ENCODE measurements at places on chromosomes 5 and 9.

- DNase-seq: no peak
These were observed 315.2 kb downstream of the PSAT1 start for GRCh38 chr9:78612091-78612490.

DNA sequence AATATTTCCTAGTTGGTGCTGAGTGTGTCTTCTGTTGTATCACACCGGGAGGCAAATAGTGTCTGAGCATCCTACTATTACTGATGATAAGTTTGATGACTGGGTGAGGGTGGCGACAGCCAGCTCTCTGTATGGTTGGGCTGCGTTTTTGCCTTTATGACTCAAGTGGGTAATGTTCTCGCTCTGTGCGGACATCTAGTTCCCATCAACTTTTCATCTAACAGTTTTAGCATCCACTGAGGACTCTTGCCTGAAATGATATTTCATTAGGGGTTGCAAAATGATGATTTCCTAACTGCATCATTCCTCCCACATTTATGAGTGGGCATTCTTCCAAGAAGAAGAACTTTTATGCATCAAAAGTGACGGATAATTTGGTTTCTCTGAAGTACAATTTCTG is 26.5 kb downstream of the HMCN2 start:
- no peak for DNase-seq

DNA sequence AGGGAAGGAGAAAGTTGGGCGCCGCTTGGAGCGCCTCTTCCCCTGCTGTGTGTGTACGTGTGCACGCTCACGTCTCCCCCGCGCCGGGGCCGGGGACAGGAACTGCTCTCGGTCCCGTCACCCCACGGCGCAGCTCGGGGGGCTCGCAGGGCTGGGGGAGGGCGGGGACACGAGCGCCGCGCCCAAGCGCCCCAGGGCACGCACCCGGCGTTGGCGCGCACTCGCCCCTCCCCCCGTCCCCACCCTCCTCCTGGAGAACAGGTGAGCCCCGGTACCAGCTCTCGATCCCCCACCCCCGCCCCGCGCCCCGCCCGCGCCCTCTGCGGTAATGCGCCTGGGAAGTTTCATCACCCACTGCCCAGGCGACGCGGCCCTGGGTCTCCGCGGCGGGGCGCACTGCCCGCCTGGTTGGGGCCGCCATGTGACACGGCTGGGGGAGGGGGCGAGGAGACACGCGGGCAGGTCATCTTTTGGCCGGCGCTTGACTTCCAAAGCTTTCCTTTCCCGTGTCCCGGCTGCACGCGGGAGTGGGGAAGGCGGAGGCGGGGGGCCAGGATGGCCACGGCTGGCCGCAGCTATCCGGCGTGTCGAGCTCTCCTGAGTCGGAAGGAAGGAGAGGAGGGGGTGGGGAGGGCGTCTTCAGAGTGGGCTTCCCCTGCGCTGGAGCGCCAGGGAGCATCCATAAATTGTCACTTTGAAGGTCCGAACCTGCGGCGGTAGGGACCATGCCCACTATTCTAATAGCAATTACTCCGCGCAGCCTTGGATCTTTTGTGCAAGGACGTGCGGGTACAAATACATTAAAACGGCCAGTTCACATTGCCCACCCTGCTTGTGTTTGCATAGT is 1.5 kb upstream of the STC2 start:
- no peak for DNase-seq

- DNase-seq: no peak
These were observed 27.8 kb downstream of the RECK start for GRCh38 chr9:36064448-36065037.

DNA sequence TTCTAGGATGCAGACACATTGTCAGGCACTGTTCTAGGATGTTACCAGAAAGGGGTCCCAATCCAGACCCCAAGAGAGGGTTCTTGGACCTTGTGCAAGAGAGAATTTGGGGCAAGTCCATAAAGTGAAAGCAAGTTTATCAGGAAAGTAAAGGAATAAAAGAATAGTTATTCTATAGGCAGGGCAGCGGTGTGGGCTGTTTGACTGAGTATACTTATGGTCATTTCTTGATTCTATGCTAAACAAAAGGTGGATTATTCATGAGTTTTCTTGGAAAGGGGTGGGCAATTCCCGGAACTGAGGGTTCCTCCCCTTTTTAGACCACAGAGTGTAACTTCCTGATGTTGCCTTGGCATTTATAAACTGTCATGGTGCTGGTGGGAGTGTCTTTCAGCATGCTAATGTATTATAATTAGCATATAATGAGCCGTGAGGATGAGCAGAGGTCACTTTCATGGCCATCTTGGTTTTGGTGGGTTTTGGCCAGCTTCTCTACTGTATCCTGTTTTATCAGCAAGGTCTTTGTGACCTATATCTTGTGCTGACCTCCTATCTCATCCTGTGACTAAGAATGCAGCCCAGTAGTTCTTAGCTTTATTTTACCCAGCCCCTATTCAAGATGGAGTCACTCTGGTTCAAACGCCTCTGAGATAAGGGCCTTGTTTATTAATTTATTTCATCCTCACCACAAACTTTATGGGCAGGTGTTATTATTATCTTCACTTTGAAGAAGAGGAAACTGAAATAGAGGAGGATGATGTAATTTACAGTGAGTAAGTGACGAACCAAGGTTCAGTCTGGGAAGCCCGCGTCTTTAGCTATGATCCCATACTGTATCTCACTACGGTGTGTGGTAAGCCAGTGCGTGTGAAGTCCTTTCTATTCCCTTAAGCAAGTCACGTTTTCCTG is 186.0 kb upstream of the KLF4 start:
- DNase-seq: no peak

DNA sequence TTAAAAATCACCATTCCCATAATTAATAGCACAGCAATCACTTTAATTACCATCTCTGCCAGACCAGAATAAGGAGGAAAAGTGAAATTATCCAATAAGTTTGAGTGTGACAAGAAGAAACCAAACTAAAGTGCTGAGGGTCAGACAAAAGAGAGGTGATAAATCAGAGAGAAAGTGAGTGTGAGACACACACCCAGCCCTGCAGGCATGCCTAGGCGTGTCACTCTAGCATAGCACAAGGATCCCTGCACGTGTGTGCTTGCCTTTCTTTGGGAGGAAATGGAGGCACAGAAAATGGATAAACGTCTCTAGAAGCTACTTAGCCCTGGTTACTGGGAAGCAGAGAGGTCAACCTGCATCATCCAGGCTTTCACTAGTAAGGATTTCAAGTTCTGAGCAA is 56.2 kb downstream of the SEMA6A start:
- DNase-seq: no peak

DNA sequence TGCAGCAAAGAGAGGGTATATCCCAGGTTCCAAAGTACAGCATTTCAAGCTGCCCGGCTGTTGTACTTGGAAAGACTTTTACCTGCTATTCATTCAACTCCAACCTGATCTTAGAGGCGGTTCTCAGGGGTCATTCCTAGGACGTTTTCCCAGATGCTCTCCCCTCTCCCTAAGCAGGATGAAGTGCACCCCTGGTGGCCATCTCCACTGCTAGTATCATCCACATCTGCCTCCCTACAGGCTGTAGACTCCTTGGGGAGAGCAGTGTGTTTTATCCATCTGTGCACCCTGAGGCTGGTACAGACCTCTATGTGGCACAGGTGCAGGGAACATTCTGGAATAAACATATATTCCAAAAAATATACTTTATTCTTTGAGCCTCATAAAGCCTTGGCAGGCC is 56.8 kb downstream of the PTPN3 start:
- no peak for DNase-seq

DNA sequence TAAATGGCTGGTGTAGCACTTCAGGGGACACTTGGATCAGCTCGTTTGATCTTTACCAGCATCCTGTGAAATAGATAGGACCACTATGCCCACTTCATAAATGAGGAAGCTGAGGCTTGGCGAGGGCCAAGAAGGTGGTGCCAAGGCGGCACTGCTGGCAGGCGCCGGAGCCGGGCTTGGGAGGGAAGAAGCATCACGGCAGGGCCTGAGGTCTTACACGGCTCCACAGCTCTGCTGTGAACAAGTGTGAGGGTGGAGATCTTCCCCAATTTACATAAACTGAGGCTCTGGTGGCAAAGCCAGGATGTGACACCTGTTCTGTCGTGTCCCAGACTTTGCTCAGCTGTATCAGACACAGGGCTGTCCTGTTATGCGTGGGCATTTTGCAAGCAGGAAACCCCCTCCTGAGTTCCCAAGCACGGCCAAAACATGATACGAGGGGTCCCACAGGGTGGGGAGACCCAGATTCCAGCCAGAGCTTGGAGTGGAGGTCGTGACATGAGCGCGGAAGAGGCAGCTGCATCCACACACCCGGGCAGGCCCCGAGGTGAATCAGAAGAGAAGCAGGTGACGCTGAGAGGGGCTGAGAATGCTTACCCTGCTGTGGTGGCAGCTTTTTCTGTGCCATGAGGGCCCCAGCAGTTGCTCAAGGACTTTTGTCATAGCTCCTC is 117.5 kb upstream of the BOD1 start:
- DNase-seq: no peak

DNA sequence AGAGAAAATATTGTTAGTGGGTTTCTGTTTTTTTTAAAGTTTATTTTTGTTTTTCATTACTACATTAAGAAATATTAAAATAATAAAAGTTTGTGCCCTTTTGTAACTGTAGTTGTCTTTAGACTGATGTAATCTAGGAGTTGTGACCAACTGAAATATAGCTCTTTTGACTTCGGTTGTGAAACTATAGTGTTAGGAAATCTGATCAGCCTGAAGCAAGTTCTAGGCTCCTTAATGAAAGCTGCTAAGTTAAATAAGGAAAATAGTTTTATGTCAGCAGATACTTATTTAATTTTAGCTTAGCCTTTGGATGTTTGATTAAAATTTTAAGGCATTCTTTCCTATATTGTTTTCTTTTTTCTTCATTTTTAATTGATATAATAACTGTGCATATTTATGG is 14.2 kb downstream of the AP3S1 start:
- DNase-seq: no peak

GRCh38 chr9:88164850-88165249 is 26.6 kb upstream of the SPATA31C2 start:
- DNase-seq: no peak

DNA sequence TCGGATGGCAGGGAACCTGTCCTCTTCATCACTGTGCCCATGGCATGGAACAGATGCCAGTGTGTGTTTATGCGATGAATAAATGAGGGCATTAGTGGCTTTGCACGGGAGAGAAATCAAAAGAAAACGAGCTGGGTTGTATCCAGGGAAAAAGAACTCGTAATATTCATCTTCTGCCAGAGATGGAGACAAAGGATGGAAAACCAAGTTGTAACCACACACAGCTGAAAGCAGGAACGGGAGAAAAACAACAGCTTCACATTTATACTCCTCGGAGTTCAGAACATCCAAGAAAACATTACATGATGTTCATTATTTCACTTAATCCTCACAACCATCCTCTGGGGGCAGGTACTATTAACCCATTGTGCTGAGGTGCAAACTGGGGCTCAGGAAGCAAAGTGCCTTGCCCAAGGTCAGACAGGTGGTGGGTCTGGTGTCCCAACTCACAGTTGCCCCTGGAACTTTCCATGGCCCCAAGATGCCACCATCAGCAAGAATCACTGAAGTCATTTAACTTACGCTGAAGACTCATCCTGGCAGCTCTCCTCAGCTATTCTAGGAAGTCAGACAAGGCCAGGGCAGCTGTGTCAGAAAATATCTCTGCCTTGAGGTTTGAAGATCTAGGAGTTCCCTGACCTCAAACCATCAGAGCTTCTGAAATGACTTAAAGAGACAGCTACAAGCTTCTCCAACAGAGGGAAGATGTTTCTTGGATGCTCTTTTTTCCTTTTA is 250.4 kb downstream of the NSG2 start:
- no peak for DNase-seq

- no peak for DNase-seq
These were observed 404.6 kb downstream of the DMRT2 start for GRCh38 chr9:1454616-1455347.

GRCh38 chr9:5428794-5429528 is 8.8 kb downstream of the PLGRKT start:
- no peak for DNase-seq

DNA sequence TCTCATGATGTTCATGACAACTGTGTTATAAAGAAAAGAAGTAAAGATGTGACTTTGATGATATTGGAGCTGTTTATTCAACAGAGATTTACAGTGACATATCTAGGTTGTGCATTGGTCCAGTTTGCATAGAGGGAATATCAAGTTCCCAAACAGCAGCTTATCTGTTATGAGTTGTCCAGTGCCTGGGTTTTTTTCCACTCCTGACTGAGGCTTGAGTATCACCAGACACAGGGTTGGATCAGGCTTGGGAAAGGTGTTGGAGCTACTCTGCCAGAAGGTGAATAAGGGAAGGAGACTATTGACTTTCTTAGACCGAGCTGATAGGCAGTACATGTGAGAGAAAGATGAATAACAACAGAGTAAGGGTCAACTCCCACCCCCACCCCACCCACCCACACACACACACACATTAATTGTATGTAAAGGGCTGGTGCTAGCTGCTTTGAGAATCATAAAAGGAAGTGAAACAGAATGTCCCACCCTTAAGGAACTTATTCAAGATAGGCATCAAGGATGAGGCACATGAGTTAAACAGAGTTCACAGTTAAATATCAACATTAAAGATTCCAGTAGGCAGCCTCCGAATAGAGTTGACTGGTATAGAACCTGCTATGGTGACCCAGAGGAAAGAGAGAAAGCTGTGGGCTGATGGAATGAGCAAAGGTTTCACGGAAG is 33.0 kb upstream of the RASGRF2 start:
- no peak for DNase-seq

DNA sequence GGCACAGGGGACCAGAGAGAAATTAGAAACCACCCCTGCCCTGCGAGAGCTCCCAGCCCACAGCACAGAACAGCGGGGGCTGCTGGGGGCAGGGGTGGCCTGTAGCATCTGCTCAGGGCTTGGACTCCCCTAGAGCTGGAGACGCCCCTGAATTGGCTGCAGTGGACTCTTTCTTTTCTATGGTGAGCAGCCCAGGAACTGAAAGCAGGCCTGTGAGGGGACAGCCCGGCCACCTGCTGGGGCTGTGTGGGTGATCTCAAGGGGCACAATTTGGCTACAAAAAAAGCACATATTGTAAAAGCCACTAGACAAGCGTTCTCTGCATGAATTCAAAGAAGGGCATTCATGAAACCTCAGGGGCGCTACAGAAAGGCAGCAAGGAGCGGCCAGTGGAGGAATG is 57.5 kb upstream of the ICE1 start:
- no peak for DNase-seq

DNA sequence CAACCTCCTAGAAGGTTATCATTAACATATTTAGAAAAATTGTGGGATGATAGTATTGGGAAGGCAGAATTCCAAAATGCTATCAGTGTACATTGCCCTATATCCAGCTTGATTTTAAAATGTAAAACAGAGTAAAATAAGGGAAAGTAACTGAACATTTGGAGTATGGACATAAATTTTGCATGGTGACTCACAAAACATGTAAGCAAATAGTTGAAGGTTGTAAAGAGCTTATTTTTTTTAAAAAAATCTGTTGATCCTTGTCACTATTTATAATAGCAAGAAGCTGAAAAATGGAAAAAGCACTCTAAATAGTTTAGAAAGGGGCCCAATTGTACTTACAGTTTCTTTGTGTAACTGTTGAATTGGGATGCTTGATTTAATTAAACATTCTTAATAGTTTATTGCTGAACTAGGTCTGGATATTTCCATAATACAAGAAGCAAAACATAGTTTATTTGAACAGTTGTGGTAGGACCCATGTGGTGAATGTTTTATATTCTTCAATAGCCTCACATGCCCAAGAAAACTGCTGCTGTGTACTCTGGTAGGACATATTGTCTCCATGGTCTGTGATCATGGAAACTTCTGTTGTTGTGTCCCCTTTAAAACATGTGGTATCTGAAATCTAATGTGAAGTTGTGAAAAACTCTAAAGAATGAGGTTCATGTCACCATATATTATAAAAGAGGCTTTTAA is 82.4 kb downstream of the NNT start:
- DNase-seq: no peak
